ENCODE measurements at places on chromosomes 11 and 22.

DNA sequence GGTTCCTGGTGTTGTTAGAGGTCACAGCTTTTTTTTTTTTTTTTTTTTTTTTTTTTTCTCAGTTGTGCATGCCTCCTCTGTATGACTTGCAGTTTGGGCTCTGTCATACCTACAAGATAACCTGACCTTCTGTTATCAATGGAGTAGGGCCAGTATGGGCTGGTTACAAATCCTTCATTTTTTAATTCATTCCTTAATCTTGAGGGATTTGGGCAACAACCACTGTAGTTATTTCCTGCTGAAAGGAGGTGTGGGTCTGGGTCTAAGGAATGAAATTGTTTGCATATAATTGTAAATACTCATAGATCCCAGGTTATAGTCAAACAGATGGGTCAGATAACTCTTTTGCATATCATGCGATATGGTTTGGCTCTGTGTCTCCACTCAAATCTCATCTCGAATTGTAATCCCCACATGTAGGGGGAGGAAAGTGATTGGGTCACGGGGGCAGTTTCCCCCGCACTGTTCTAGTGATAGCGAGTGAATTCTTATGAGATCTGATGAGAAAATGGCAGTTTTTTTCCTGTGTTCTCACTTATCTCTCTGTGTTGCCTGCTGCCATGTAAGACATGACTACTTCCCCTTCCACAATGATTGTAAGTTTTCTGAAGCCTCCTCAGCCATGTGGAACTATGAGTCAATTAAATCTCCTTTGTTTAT lies 14.1 kb upstream of the GLYAT start:
- DNase-seq = no peak

DNA sequence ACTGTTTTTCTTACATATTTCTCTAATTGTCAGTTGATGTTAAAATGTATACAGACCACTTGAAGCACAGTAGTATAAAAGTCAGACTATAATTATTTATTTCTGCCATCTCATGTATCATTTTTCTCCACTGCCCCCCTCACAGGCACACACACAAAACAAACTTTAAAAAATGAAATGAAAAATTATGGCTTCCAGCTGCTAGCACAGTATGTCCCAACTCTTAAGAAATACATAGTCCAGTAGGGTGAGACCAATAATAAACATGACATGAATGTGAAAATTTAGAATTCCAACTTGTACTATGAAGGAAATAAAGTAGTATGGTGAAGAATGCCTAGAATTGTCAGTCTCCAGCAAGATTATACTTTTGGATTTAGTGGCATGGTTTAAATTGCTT lies 1247.9 kb downstream of the JRKL start:
- no peak for DNase-seq

DNA sequence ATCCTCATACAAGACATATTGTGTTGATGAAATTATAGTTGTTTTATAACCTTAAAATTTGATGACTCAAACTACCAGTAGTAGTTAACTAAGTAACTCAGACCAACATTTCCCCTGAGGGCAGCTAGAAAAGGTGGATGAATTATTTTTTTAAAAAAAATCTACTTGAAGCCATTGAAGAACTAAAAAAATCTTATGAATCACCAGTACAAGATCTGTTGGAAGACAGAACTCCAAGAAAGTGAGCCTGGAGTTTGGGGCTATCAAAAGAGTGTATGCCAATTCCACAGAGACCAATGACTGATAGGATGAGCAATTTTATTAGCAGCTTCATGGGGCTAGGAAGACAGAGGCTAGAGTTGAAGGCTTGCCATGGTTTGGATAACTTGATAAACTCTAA lies 72.4 kb downstream of the CYP2R1 start:
- no peak for DNase-seq

DNA sequence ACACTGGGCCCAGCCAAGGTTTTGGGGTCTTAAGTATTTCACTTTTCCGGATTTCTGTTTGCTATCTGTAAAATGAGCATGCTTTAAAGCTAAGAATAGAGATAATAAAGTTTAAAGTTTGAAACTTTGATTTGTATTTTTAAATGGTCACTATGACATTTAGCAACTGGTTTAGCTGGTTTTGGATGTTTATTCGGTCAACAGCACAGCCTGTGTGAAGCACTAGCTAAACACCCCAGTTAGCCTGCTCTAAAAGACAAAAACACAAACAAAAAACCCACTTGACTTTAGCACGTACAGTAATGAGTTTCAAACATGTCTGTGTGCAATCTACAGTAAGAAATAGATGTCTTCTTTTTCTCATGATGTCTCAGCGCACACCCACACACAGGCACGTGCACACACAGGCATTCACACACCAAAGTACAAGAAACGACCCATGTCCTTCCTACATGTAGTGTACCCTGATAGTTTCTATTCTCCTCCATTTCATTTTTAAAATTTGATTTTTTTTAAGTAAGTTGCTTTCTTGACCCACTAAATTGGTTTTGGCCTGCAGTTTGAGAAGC lies 29.4 kb downstream of the SLC1A2 start:
- DNase-seq = no peak

- DNase-seq = no peak
Measured at GRCh38 chr22:43152003-43152356, 621 bp downstream of the TSPO start.

- DNase-seq = no peak
Measured at GRCh38 chr11:78954696-78955095, 380.0 kb upstream of the NARS2 start.

DNA sequence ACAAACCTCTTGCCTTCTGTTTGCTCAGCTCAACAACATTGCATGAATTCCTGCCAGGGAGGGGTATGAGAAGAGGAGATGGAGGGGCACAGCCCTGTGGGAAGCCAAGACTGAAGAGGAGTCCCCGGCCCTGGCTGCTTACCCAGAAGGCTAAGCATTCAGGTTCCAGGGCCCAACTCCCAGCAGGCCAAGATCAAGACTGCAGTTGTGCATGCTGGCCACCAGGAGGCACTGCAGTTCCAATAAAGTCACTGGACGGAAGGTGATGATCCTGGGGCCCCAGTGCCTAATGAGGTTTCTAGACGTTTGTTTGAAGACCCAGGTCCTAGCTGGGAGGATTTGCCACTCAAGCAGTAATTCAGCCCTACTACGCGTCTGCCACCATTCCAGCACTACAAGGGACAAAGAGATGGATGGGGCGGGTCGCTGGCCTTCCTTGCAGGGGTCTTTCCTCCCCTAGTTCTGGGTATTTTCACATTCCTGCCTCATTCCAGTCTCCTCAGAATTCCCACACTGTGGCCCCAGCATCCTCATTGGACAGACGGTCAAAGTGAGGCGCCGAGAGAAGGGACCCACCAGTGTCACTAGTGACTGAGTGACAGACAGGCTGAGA lies 23.6 kb downstream of the ALX4 start:
- no peak for DNase-seq

DNA sequence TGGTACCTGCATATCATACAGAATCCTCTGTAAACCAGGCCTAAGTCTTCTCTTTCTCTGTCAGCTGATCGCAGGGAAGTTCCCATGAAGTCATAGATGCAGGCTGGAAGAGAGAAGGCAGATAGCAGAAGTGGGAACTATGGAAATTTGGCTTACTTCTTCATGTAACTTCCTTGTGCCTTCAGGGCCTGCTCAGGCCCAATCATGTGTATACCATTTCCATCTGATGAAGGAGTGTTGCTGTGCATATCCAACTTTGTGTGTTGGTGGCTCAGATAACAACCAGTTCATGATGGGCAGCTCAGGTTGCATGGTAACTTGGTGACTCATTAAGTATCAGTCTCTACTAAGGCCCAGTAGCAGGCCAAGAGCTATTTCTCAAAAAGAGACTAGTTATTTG lies 53.1 kb upstream of the CEP295 start:
- no peak for DNase-seq

GRCh38 chr22:30568137-30568805 lies 6.2 kb downstream of the GAL3ST1 start:
- DNase-seq = no peak

DNA sequence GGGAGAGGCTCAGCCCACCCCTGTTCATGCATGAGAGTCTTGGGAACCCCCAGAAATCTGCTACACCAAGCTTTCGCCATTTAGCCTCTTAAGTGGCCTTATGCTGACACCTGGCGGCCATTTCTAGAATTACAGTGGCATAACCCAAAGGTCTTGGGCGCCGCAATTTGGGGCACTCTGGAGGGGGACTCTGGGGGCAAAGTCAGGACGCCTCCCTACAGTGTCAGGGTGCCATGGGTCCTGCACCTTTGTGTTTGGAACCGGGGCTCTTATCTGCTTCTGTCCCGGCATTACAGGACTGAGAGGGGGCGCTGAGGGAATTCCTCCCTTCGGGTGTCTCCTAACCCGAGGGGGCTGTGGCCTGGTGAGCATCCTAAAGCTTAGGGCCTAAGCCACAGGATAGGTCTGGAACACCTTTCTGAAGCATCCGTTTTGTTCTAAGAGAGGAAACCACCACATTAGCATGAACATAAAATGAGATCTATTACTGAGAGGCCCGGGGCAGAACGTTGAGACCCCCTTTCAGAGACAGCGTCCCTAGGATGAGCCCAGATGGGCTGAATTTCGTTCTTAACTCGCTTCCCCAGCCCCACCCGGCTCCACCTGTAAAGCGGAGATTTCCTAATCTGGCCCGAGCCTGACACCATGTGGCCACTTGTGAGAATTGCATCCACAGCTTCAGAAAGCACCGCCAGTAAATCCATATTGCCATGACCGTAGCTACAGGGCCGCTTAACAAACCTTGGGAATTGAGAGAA lies 9.3 kb downstream of the INS start:
- DNase-seq = no peak

DNA sequence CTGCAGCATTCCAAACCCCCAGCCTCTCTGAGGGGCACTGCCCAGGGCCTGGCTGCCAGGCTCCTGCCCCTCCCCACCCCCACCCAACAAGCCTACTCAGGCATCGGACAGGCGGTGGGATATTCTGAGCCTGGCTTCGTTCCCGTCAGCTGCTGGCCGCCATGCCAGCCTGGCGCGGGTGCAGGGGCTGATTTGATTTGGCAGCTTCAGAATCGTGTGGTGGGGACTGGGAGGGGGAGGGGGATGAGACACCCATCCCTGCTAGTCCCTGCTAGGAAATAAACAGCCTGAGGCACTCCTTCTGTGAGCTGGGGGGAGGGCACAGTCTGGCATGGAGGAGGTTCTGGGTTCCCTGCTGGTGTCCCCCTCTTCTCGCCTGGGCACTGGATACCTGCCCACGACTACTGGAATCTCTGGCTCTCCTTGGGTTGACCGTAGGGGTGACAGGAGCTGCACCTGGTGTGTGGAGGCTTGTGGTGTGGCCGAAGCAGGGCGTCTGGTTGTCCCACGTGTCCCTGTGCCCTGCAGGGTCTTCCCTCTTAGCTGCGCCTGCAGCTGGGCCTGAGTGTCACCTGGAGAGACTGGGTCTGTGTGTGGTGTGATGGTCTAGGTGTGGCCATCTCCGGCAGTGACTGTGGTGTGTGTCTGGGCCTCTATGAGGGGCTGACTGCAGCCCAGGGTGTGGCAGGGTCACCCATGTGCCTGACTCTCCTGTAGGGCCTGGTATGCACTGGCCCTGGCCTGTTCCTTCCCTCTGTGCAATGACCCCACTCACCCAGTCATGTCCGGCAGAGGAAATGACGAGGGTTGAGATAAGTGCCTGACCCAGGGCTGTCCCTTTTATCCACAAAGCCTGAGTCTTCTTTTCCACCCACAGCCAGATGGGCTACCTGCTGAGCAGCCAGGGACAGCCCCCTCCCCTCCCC lies 42.2 kb downstream of the PDE2A start:
- no peak for DNase-seq

DNA sequence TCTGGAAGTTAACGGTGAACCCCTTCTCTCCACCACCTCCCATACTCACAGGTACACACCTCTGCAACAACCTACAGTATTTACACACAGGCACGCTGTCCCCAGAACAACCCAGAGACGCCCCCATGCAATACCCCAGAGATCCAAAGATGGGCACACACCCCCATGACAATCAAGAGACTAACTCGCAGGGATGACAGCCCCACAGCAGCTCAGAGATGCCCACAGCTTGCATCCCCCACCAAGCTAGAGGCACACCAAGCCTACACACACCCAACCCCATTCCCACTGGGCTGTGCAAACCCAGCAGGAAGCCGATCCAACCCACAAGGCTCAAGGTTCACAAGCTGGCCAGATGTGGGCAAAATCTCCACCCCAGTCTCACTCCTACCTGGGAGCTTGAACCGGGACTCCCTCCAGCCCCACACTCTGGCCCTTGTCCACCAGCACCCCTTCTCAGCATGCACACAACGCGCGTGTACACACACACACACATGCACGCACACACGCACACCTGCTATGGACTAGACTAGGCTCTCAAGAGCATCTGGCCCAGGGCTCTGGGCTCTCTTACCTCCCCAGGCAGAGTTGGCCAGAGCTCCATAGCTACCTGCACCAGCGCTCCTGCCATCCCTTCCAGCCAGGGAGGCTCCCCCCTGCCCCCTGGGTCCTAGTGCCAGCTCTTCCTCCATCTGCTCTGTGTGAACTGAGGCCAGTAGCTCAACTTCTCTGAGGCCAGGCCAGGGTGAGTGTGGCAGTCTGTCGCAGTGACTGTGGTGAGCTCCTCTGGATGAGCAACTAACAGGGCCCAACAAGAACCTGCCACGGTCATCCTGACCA lies 11.5 kb downstream of the STARD10 start:
- DNase-seq = no peak

DNA sequence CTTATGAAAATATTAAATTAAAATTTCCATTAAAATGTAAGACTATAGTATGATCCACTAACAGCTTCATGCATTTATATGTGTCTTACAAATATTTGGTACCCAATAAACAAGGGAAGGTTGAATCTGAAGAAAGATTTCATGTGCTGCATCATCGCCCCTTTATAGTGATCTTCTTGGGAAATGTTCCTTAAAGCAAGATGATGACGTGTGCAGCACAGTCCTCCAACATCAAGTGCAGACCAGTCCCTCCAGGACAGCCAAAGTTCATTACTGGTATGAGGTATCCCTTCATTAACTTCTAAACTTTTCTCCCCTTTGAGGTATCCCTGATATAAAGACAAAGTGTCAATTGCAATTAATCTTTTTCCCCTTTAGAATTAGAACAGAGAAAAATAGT lies 567.0 kb downstream of the METTL15 start:
- no peak for DNase-seq

- DNase-seq = no peak
Measured at GRCh38 chr22:50542416-50542927, 3.2 kb upstream of the KLHDC7B start.

DNA sequence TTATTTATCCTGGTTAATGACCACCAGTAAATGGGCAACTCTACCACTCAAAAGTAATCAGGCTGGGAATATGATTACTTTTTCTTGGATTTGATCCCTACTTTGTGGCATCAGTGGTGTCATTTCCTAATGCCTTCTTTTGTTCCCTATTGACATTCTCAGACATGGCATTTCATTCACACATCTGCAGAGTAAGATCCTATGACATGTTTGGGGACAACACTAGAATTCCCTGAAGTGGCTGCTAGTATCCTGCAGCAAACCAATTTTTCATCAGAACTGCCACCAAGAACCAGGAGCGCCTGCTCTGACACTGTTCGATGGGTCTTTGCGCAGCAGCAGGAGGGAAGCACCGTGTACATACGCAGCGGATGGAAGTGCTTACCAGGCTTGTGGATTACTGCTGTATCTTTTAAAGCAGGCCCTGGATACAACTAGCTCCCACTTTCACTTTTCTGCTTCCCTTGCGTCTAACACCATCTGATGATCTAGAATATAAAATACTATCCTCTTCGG lies 97.7 kb downstream of the LARGE2 start:
- DNase-seq = no peak

Measured in coronary artery (tissue), 2 donors.